ENCODE measurements at places on chromosomes 5 and 9. TPM values are rescaled to one million over a fixed set of nuclear protein-coding genes. Genes with fewer than 3 reads are reported as not detected.

SLC9A3 gene
- total RNA-seq, result 2.0 TPM

GRCh38 chr5:147310059-147310704, 75.4 kb downstream of the STK32A start:
- DNase-seq, result peak; percentile 59

TPM2 gene
- 544 TPM for total RNA-seq

- no peak for DNase-seq
These were observed 546.5 kb downstream of the ZNF608 start for GRCh38 chr5:124199893-124200292.

DNA sequence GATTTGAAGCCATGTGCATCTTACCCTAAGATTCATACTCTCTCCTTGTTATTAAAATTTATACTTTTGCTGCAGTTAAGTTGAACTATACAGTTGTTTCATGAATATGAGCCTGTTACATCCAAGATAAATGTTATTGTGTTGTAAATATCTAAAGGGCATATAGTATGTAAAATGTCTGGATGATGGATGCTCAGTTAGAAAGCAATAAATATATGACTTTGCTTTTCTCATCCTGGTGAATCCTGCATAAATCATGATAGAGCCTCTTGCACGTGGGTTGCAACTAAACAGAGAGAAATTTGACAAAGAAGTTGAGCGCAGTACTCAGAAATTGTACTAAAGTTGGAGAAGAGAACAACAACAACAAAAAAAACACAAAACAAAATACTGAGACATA, 99.5 kb downstream of the PRDM9 start:
- DNase-seq, result no peak

DNA sequence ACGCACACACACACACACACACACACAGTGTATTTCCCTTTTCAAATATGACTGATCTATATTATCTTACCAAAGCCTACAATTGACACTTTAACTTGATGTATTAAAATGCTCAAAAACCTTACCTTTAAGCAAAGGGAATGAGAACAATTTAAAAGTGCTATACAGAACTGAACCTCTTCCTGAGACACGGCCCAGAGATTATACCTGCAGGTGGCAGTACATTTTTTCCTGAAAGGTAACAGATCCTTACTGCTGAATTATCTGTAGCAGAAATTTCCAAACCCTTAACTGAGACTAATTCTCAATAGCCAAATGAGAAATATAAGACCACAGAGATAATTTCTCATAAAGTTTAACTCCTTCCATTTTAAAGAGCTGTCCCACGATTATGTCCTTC, 91.1 kb downstream of the MYO10 start:
- DNase-seq, result no peak

DNA sequence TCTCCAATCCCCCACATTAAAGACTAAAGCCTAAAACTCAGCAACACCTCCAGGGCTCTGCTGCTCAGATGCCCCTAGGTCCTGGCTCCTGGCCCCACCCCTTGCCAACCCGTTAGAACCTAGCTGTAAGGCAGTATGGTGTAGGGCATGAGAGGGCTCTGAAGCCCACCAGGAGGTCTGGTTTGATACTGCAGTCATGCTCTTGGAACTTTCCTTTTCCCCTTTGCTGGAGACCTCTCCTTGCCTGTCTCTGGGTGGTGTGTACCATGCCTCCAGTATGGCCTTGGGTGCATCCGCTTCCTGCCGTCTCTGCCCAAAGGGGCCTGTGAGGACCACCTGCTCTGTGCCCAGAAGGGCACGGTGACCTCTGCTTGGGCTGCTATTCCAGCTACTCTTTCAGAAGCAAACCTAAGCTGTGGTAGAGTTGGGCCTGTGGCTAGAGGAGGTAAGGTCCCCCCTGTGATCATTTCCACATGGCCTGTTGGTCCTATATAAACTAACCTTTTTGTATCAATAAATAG, 3.5 kb downstream of the TENT4A start:
- DNase-seq, result no peak

DNA sequence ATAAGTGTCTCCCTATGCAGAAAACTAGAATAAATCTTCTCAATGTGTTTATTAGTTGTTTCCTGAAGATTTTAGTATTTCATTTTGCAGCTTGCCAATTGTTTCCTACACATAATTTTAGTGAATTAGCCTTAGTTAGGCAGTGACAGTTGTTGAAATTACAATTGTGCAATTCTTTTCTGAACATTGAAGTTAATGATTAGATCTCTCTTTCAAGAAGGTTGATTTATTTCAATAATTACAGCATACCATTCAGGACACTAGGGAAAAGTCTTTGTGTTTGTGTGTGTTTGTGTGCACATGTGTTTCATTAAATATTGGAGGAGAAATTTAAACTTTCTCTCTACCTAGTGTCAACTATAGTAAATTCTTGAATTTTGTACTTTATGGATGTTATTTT, 199.6 kb upstream of the MPDZ start:
- no peak for DNase-seq

GRCh38 chr5:169196059-169196458, 104.9 kb downstream of the SLIT3 start:
- DNase-seq, result no peak

DNA sequence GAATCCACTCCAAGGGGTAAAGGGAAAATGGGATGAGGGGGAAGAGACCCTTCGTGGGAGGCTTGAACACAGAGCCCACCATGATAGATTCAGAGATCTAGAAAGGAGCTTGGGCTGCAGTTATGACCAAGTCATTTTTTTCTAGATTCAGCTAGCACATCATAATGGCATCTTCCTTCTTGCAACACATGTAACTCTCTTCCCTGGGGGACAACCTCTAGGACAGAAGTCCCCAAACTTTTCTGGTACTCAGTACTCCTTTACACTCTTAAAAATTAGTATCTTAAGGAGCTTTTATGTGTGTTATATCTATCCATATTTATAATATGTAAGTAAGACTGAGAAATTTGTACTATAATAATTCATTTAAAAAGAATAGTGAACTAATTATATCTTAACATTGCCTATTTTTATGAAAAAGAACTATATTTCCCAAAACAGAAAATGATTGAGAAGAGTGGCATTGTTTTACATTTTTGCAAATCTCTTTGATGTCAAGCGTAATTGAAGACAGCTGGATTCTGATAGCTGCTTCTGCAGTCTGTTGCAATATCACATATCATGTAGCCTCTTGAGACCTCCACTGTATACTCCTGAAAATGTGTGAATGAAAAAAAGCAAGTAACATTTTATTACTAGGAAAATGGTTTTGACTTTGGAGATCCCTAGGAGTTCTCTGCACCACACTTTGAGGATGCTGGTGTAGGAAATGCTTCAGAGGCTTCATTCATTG, 875 bp downstream of the ACO1 start:
- no peak for DNase-seq

DNA sequence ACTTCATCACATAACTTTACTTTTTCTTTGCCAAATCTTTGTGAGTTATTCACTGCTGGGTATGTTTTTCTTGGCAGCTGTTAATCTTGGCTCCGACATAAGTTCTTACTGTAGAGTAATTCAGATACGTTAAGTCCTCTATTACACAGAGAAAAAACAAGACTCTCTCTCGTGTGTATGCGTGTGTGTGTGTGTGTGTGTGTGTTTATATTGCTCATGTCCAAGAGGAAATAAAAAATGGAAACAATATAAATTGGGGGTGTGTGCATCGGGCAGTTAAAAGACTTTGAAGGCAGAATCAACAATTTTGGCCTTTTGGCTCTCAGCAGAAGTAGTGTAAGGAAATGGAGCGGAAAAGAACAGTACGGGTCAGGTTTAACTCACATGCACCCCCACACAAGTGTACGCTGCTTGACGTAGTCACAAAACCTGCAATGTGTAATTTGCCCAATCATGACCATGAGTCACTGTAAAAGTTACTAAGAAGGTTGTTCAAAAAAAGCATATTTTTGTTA, 67.2 kb upstream of the IFNE start:
- DNase-seq, result no peak

DNA sequence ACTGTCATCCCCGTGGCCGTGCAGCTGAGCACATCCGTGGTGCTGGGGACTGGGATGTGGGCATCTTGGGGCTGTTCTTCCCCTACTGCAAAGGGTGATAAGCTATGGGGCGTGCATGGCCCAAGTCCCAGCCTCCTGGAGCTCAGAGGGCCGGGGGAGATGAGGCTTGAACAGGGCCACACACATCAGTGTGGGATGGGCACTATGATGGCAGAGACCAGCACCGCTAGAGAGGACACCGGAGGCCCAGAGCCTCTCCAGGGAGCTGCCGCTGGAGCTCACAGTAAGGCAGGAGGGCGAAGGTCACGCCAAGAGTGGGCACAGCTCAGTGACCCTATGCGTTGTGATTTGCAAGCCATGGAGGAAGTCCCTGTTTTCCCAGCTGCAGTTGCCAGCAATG, 63.5 kb downstream of the OLFM1 start:
- DNase-seq, result no peak

OGN gene
- total RNA-seq, result 0.08 TPM

GRCh38 chr5:45261125-45261524, 435.1 kb downstream of the HCN1 start:
- no peak for DNase-seq

GRCh38 chr5:170103447-170103846, 2.2 kb upstream of the FOXI1 start:
- DNase-seq, result no peak

GRCh38 chr9:130549093-130549735, 30.2 kb upstream of the FUBP3 start:
- DNase-seq, result no peak

- no peak for DNase-seq
These were observed 263.6 kb upstream of the PTGER4 start for GRCh38 chr5:40416098-40416497.

DNA sequence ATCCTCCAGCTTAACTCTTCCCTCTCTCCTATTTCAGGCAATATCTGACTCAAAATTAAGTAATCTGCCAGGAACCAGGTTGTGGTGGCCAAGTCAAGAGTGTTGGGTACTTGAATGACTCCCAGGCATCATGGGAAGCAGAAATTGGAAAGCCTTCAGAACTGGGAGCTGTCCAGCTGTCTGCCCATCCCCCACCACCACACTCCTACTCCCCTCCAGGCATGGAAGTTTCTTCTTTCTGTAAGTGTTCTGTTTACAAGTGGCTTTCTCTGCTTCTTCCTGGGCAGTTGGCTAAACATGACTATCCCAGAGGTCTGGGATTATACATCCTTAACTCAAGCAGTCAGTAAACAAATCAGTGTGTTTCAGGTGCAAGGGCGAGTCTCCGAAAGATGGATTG, 14.6 kb upstream of the PBX3 start:
- DNase-seq, result no peak

PMPCA gene
- total RNA-seq, result 60.9 TPM

LHX6 gene
- total RNA-seq, result 0.62 TPM

DNA sequence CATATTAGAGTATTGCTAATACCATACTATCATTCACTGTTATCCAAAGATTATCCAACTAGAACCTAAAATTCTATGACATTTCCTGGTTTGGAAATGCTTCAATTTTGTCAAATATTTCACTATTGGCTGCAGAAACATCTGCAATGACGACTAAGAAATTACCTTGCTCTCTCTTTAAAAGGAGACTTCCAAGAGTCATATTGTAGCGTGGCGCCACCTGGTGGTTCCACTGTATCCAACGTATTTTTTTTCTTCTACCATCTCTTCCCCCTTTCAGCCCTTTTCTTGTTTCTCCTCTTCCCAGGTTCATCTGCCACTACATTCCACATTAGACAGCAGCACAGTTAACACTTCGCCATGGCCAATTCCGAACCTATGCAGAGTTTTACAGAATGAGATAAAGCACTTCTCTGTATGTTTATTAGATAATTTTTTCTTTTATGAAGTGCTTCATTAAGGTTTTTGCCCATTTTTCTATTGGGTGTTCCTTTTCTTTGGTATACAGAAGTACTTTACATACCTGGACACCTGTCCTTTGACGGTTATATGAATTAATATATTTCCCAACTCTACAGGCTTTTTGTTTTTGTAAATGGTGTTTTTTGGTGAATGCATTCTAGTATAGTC, 153.5 kb downstream of the CDC42SE2 start:
- DNase-seq, result peak; percentile 41

PCDHB5 gene
- 0.08 TPM for total RNA-seq

DNA sequence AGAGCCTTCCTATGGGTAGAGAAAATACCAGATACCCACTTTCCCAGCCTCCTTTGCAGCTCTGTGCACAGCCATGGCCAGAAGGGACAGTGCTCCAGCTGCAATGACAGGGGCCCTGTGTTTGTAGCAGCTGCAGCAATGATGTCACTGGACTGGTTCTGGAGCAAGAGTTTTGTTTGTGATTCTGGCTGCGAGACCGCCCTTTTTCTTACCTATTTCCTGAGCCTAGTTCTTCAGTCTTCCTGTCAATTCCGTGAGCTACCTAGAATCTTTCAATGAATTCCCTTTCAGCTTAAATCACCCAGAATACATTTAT, 10.0 kb upstream of the BOD1 start:
- no peak for DNase-seq

- DNase-seq, result no peak
These were observed 16.9 kb downstream of the TLE4 start for GRCh38 chr9:79588488-79589223.

DNA sequence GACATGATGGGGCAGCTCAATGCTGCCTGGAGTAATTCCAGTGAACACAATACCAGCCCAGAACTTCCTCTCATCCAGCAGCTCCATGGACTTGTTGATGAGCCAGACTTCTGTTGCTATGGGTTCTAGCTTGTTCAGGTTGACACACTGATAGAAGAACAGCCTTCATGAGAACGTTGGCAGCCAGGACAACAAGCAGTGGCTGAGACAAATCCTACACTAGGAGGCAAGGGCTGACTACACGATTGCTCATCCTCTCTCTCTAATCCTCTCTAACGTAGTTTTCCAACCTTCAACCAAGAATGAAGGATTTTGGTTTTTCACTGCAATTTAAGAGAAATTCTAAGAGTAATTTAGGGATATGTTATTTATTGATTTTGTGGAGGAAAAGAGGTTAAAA, 67.8 kb downstream of the NIPSNAP3B start:
- DNase-seq, result no peak

DNA sequence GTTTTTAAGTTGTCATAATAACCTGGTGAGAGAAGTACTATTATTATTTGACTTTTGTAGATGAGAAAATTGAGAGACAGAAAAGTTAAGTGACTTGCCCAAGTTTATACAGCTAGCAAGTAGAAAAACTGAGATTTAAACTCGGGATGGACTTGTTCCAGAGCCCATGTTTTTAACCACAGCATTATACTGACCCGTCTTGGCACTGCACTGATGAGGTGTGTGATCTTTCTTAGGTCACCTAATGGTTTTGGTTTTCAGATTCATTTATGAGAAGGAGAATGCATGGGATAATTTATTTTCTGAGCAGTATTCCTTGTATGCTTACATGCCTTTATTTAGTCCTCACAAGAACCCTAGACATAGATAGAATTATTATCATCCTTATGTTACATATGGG, 201.8 kb upstream of the CDKN2B start:
- no peak for DNase-seq

TYRP1 gene
- total RNA-seq, result 0.23 TPM

IFNA1 gene
- total RNA-seq, result not detected

- no peak for DNase-seq
These were observed 632.3 kb downstream of the CCDC171 start for GRCh38 chr9:16184964-16185646.

- DNase-seq, result no peak
These were observed 21.1 kb downstream of the ADAMTSL1 start for GRCh38 chr9:18495065-18495464.

GRCh38 chr5:154370119-154370518, 75.7 kb upstream of the SAP30L start:
- no peak for DNase-seq

- no peak for DNase-seq
These were observed 26.5 kb downstream of the OXCT1 start for GRCh38 chr5:41843456-41844370.

GRCh38 chr5:91245074-91245452, 138.1 kb downstream of the ARRDC3 start:
- DNase-seq, result no peak

GRCh38 chr9:98970532-98971041, 26.9 kb downstream of the COL15A1 start:
- DNase-seq, result no peak

Measured in Panc1 (cell line).